ENCODE measurements at places on chromosomes 6 and 20.

GRCh38 chr20:40638414-40638813, 50.6 kb downstream of the MAFB start:
- DNase-seq, result no peak

GRCh38 chr6:126570507-126570906, 230.6 kb downstream of the CENPW start:
- no peak for DNase-seq

DNA sequence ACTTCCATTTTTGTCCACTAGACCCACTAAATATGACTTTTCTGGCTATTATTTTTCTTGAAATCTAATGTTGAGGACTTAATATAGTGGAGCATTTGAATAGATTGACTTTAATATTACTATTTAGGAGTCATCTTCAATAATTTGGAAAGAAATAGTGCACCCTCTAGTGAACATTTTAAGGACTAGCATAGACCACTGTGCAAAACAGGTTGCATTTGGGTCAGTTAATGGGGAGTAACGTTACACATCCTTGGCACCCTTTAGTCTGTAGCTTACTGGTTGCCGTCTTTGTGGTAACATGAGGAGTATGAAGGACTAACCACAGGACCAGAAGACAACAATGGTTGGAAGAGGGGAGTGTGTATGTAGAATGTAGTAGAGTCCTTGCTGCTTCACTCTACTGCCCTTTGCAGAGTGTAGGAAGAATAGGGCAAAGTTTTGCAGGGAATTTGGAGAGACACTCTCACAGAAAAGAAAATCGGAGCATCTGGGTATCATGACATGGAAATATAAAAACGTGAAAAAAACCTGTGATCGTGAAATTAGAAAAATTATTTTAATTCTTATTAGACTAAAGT, 25.2 kb downstream of the RFPL4B start:
- DNase-seq, result no peak

- no peak for DNase-seq
Measured at GRCh38 chr20:59616306-59616705, 12.0 kb downstream of the PHACTR3 start.

- DNase-seq, result peak; percentile 12
Measured at GRCh38 chr20:58716476-58717277, 24.1 kb downstream of the NPEPL1 start.

DNA sequence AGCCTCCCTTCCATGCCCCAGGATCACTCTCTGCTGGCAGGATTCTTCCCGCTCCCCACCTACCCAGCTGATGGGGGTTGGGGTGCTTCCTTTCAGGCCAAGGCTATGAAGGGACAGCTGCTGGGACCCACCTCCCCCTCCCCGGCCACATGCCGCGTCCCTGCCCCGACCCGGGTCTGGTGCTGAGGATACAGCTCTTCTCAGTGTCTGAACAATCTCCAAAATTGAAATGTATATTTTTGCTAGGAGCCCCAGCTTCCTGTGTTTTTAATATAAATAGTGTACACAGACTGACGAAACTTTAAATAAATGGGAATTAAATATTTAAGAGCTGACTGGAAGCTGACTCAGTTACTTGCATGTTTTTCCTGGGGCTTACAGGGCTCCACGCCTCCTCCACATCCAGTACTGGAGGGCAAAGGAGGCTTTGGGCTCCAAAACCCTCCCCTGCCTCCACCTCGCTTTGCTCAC, 24.3 kb upstream of the FANCE start:
- DNase-seq, result no peak

- no peak for DNase-seq
Measured at GRCh38 chr20:2207770-2208097, 88.1 kb upstream of the TGM3 start.

GRCh38 chr6:11460001-11460668, 77.4 kb upstream of the TMEM170B start:
- DNase-seq, result no peak

GRCh38 chr6:18178960-18179615, 23.9 kb downstream of the KDM1B start:
- DNase-seq, result no peak
